ENCODE measurements at places on chromosomes 4 and X.

- DNase-seq, result no peak
Observed at GRCh38 chr4:90012918-90013317, 114.3 kb upstream of the CCSER1 start.

GRCh38 chr4:2802618-2803531, 10.0 kb downstream of the SH3BP2 start:
- no peak for DNase-seq

GRCh38 chrX:67570839-67571238, 27.0 kb downstream of the AR start:
- DNase-seq, result no peak

DNA sequence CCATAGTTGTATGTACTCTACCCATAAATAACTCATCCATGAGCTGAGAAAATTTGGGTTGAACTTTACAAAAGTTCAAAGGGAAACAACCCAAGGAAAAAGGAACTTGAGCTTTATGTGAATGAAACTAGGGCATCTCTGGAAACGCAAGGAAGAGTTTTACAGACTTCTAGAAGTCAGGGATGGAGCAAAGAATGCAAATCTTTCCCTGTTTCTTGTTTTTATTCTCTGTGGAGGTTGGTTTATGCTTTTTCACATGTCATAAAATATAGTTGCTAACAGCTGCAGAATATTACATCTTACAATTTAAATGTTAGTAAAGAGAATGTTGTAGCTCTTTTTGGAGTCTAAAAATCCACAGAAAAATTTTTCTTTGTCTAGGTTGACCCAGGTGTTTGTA, 754.1 kb downstream of the PCDH7 start:
- DNase-seq, result no peak

- peak; percentile 50 for DNase-seq
Observed at GRCh38 chr4:89024051-89024675, 32.8 kb downstream of the FAM13A start.

DNA sequence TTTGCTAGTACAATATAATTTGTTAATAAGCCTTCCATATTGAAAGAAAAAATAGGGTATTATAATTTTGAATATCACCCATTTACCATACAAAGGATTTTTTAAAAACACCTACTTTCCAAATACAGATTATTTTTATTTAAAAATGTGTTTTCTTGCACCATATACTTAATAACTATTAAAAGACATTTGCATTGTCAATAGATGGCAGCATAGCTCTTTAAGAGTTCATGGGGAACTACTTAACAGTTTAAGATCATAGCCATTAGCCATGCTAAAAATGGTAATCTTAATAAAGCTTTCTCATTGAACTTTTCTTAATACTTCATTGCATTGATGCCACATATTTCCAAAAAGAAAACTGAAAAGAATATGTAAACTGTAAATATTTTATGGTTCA, 1995.9 kb downstream of the C4orf33 start:
- peak; percentile 9 for DNase-seq

DNA sequence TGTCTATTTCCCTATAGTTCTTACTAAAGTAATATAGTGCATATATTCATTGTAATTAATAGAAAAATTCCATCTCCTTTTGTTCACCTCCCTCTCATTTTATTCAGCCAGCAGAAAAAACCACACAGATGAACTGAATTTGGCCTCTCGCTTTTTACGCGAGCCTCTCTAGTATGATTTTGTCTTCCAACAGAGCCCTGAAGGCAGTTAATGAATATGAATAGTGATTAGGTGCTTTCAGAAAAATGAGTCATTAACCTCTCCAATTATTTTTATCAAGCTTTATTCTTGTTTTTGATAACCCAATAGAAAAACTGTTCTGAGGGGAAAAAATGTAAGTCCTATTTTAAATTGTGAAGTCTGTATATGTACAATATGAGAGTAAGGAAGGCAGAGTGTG, 74.1 kb downstream of the ZAR1 start:
- DNase-seq, result no peak

GRCh38 chr4:1356181-1356998, 9.4 kb downstream of the UVSSA start:
- no peak for DNase-seq

- DNase-seq, result no peak
Observed at GRCh38 chrX:2474280-2474962, 26.4 kb downstream of the DHRSX start.

DNA sequence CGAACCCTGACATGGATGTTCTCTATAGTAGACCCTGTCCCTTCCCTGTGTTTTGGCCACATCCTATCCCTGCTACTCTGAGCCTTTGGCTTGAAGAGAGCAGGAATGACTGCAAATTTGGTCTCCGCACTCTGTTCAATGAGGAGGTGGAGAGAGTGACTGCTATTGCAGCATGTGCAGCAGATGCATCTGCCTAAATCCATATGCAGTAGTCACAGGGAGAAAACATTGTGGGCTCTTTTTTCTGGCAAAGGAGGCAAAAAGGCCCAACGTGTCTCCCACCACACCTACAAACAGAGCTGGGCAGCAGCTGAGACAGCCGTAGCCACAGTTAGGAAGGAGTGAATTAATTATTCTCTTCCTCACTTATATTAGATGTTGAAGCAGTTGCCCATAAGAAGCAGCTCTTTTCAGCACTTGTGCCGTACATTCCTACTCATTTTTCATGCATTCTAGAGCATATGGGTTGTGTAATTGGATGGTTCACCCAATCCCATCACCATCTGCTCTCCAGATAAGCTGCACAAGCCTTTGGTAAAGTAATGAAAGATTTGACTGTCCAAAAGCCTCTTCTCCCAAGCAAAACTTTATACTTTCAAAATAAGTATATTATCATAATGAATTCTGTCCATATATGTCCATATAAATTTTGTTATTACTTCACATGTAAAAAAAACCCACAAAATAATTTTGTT, 147.9 kb upstream of the FAM47A start:
- DNase-seq, result no peak

- DNase-seq, result no peak
Observed at GRCh38 chr4:3239303-3239702, 9.7 kb upstream of the MSANTD1 start.

GRCh38 chr4:48698029-48698971, 81.8 kb downstream of the FRYL start:
- peak; percentile 45 for DNase-seq

DNA sequence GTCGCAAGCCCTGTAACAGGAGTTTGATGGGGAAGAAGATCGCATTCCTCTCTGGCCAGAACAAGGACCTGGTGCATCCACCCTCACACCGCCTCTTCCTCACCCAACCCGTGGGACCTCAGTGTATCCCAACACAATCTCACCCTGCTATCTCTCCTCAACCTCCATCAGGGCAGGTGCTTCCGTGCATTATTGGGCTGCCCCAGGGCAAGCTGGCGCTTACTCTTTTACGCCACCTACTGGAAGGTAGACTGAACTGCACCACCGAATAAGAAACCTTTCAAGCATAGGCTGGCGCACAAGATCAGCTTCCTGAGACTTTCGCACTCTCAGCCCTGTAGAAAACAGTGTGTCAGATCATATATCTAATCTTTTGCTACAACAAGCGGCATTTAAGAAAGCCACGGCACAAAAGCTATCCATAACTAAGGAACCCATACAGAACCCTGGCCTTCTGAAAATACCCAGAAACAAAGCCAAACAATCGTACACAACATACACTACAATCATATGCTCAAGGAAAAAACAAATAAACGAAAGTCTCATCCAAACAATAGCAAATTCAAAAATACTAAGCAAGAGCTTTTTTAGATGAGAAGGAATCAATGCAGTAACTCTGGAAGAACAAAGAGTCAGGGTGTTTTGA, 209.3 kb downstream of the UGT8 start:
- DNase-seq, result no peak

GRCh38 chr4:1644891-1645657, 39.0 kb downstream of the FAM53A start:
- no peak for DNase-seq

DNA sequence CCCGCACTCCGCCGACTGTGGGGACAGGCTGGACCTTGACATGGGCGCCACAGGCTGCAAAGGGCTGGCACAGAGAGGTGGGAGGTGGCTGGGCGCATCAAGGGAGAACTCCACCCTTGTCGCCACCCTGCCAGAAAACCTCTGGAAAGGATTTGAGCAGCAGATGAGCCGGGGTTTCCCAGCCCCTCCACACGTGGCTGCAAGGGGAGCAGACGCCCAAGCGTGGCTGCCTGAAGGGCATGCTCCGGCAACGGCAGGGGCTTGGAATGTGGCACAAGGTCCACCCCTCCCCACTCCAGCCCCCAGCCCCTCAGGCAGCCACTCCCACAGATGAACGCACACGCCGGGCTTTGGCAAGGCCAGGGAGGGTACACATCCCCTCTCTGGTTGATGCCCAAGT, 4.6 kb downstream of the BGN start:
- no peak for DNase-seq

DNA sequence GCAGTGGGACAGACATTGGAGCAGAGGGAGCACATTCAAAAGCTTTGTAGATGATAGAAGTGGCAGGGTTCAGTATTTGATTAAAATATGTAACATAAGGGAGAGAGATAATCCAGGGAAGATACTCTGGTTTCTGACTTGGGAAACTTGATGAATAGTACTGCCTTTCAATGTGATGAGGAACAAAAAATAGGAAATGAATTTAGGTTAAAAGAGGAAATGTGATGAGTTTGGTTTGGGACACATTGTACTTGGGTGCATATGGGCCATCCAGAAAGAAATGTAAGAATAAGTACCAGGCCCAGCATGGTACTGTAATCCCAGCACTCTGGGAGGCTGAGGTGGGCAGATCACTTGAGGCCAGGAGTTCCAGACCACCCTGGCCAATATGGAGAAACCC, 20.9 kb upstream of the NDNF start:
- DNase-seq, result no peak

DNA sequence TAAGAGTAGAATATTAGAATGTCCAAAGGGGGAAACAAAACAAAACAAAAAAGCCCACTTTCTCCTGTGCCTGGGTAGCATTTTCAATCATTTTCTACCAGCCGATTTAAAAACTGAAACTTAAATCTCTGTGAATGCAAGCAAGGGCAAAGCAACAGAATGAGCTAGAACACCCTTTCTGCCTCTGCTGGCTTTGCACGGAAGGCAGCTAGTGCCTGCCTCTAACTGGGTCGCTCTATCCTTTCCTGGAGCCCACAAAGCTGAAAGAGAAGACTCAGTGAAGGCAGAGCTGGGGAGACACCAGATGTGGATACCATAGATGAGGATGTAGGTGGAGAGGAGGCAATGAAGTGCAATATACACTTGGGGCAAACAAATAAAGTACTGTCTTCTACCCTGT, 248.9 kb upstream of the TTC29 start:
- DNase-seq, result no peak

DNA sequence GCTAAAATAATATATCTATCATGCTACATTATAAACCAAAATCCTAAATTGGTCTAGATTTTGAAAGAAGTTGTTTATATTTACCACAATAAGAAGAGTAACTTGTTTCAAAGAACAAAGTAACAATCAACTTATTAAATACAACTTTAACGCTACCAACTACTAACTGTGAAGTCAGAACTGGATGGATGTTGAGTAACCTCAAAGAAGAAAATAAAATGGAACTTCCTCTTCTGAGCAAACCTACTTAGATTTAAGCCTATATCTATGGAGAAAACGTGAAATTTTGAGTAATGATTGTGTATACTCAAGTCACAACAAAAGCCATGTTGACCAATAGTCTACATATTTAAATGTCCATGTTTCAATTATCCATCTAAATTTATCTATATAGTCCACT, 25.7 kb downstream of the SH3RF1 start:
- no peak for DNase-seq

- DNase-seq, result peak; percentile 37
Observed at GRCh38 chr4:21768349-21769310, 179.9 kb downstream of the KCNIP4 start.

DNA sequence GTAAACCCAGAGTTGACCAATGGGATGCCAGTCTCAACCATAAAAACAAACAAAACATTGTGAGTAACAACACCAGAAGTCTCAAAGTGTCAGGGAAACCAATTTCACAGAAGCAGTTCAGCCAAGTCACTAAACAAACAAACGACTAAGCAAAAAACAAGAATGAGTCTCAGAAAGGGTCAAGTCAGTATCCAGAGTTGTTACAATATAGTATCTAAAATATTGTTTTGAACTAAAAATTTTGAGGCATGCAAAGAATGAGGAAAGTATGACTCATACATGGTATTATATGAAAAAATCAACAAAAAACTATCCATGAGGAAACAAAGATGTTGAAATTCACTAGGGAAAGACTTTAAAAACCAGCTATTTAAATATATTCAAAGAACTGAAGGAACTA, 70.6 kb downstream of the AR start:
- peak; percentile 31 for DNase-seq

GRCh38 chrX:48781705-48782104, 4.7 kb upstream of the GATA1 start:
- DNase-seq, result no peak

GRCh38 chrX:148504506-148504905, 4.1 kb downstream of the AFF2 start:
- DNase-seq, result no peak

GRCh38 chr4:186204103-186204559, 12.8 kb downstream of the CYP4V2 start:
- no peak for DNase-seq

DNA sequence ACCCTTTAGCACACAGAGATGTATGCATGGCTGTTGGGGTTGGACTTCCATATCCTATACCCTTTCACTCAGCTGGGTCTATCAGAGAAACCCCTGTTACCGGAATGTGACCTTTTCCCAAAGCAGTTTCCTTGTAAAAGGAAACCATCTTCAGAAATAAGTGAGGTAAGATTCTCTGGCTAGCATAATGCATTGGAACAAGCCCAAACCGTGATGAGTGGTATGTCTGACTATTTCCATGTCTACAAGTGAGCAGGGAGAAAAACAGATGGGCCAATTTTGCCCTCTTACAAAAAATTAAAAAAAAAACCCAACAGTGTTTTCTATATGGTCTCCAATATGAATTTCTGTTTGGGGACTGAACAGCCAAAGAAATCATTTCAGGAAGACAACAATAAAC, 283.9 kb downstream of the SMARCA1 start:
- DNase-seq, result no peak

DNA sequence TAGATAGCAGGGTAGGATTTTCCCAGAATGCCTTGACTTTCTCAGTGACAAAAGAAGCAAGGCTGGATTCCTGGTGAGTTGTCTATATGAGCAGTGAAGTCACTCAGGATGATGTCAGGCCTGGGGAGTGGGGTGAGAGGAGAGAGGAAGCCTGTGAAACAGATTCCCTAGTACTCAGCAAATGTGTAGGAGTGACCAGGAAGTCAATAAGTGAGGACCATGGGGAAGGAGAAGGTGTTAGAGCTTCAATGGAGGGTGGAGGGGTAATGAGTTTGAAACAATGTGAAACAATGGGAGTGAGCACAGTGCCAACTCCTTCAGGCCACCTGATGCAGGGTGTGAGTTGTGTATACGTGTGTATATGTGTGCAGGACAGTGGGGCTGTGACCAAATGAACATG, 2.4 kb upstream of the SLC9A6 start:
- DNase-seq, result no peak

DNA sequence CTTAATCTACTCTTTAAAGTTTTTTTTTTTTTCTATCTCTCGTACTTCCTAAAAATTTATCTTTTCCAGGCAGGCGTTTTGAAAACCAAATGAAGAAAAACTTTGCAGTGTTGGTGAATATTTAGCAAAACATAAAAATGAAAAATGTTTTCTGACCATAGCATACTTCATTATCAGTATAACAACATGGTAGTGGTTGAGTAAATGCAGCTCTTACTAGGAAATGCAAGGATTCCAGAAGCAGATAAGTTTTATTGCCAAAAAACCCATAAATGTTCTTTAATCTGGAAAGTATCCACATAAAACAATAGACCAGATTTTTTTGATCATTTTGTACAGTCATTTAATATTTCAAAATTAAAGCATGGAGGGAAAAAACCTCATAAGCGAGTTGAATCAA, 136.9 kb upstream of the GUCY1A1 start:
- no peak for DNase-seq
